ENCODE measurements at places on chromosomes 7 and 10. TPM values are rescaled to one million over a fixed set of nuclear protein-coding genes. Genes with fewer than 3 reads are reported as not detected.

DNA sequence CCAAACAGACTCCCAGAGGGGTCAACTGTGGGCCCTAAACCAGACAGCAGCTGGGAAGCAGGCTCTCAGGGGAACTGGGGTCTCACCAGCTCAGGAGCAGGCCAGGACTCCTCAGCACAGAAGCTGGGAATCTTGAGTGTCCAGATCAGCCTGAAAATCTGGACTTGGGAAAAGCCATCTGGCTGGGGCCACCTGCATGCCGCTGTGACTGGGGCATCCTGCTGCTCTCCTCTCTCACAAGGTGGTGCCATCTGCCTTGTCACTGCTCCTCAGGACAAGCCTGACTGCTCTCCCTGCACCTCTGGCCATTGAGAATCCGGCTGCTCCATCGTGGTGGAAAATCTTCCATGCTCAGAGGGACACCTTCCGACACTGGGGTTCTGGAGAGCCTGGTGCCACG, 141.4 kb downstream of the PLPP4 start:
- DNase-seq = no peak

- no peak for DNase-seq
Measured at GRCh38 chr10:72509206-72509799, 116.6 kb downstream of the MICU1 start.

- DNase-seq = no peak
Measured at GRCh38 chr7:24442170-24442777, 131.0 kb upstream of the PALS2 start.

DNA sequence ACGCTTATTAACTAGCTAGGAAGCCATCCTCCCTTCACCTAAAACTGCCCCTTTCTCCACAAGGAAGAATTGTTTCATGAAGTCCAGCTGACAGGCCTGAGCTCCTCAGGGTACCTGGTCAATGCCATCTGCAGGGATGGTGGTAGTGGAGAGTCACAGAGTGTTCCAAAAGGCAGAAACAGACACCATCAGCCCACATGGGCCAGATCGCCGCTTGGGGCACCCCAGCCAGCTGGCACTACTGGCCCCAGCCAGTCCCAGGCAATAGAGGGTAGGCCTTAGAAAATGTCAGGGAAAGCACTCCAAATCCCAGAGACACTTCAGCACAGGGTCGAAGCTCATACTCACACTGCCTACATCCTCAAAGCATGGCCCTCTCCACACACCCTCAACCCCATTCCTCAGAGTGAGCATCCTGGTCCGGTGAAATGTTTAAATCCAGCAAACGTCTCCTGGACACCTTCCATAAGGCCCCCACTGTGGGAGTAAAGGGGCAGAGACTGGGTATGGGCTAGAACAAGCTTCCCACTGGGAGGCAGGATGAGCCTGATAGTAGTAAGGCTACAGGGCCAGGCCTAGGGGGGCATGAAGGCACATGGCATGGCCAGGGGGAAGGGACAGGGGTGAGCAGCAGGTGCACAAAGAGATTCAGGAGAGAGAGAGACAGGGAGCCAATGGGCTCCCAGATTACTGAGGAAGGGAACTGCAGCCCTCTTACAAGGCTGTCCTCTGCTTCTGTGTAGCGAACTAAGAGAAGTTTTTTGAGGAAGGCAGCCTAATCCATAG, 1.9 kb downstream of the LRRC20 start:
- no peak for DNase-seq

DNA sequence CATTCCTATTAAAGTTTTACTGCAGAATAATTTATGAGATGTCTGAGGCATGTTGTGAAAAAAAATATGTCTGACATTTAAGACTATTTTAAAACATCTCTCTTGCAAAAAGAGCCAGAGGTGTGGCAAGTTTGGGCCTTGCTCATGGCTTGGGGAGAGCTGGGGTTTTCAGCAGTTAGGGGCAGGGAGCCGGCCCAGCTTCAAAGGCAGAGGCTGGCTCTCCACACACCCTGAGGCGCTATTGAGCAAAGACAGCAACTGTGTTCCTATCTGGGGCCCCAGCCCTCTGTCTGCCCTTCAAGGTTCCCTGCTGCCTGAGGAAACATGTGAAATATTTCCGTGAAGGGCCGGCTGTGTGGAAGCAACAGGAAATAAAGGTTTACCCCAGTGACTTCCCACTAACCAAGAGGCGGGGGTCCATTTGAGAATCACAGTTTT, 94.0 kb downstream of the SORBS1 start:
- no peak for DNase-seq

- no peak for DNase-seq
Measured at GRCh38 chr10:24556750-24557742, 166.6 kb downstream of the ARHGAP21 start.

DNA sequence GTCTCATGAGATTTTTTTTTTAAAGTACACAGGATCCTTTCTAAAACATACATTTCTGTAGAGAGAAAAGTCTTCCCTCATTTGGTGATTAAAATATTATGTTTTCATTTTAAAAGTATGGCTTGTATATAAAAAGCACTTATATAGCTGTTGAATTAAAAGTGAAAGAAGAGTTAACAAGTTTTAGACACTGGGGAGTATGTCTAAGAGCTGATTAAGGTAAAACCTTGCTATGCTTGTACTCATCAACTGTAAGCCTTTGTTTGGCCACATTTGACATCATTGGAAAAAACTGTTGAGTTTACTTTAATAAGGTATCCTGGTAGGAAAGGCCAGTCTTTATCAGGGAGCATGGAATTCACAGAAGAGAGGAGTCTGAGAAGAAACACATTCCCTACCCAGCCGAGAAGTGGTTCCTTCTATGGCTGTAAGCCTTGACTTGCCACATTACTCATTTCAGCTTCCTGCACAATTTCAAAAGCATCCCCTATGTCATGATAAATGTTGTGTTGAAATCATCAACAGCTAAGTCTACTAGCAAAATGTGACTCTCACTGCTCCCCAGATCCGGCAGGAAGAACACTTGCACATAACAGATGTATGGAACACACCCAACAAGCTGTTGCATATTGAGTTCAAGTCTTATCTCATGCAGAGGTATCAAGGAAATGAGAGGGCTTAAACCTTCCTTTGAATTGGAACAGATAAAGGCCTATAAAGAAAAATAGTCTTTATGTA, 171.8 kb upstream of the CDK1 start:
- DNase-seq = no peak

The ACHE gene
- 5.1 TPM for total RNA-seq

- DNase-seq = no peak
Measured at GRCh38 chr7:3559278-3559677, 258.2 kb downstream of the SDK1 start.

- no peak for DNase-seq
Measured at GRCh38 chr10:50552771-50553535, 70.8 kb downstream of the SGMS1 start.

DNA sequence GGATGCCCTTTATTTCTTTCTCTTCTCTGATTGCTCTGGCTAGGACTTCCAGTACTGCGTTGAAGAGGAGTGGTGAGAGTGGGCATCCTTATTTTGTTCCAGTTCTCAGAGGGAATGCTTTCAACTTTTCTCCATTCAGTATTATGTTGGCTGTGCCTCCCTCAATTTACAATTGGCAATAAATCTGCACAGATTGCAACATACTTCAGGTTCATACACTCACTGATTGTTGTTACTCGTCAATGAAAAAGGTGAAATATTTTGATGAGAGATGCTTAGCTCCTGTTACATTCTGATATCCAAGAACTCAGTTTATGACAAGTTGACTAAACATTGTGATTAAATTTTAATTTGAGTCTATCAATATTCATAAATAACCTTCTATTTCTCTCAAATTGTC, 37.9 kb upstream of the DKK1 start:
- no peak for DNase-seq

Data from progenitor cell of endocrine pancreas (in vitro differentiated cells).